ENCODE measurements at places on chromosomes 3 and 15.

- DNase-seq = peak; percentile 78
Observed at GRCh38 chr15:50137330-50137761, 18.3 kb upstream of the ATP8B4 start.

DNA sequence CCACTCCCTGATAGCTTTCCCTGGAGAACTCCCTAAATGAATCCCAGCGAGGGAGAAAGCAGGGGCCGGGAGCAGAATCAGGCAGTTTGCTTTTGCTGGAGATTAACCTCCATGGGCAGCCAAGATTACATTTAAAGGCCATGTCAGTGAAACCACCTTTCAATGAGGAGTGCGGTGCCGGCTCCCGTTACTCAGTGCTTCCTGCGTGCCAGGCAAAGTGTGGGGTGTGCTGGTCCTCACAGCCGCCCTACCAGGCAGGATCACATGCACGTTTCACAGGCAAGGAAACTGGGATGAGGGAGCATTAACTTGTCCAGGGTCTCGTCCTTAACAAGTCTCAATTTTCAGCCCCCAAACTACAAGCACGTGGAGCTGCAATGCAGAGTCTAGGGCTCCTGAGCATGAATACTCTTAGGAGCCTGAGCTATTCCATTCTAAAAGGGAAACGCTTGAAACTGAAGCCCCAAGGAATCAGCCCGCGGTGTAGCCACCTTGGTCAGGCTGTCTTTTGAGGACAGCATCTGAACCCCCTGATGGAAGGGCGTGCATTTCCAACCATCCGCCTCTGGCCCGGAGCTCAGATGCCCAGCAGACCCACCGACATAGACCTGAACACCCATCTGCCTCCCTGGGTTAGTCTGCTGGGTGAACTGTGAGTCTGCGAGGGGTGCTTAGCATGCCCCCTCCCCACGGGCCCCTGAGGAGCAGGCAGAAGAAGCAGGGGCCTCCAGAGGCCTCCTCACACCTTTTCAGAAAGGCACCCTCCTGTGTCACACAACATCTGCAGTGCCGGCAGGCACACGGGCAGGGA lies 5.6 kb downstream of the IGDCC3 start:
- DNase-seq = no peak

DNA sequence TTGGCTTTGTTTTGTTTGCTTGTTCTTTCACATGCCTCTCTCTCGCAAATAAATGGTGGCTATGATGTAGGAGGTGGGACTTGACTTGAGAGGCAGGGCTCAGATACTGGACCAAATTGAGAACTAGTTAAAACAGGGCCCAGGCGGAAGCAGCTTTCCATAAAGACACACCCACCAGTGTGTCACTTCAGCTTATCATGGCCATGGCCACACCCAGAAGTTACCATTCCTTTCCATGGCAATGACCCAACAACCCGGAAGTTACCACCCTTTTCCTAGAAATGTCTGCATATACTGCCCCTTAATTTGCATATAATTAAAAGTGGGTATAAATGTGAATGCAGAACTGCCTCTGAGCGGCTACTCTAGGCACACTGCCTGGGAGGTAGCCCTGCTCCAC lies 62.6 kb upstream of the CNTN4 start:
- no peak for DNase-seq

GRCh38 chr15:83398626-83399025 lies 48.5 kb upstream of the SH3GL3 start:
- DNase-seq = no peak

GRCh38 chr3:23987356-23987755 lies 42.3 kb downstream of the NR1D2 start:
- DNase-seq = no peak

GRCh38 chr3:150106740-150107428 lies 136.2 kb upstream of the PFN2 start:
- DNase-seq = no peak

- no peak for DNase-seq
Observed at GRCh38 chr15:39056357-39056756, 491.7 kb upstream of the RASGRP1 start.

- DNase-seq = peak; percentile 36
Observed at GRCh38 chr3:47079432-47079831, 84.5 kb downstream of the SETD2 start.

DNA sequence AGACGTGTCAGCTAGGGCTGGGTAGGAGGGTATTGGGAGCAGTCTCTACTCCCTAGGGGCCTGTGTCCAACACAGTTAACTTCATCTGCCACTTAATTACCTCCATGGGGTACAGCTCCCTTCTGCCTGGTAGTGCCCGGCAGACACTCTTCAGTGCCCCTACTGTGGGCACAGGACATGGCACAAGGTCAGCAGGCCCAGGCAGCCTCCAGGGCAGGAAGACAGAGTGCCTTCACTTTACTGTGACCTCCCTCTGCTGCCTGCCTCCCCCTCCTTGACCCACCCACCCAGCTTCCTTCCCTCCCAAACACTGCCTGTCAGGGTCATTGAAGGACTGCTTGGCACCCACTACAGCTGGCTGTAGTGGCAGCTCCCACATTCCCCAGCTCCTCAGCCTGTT lies 6.5 kb upstream of the GRM2 start:
- no peak for DNase-seq

DNA sequence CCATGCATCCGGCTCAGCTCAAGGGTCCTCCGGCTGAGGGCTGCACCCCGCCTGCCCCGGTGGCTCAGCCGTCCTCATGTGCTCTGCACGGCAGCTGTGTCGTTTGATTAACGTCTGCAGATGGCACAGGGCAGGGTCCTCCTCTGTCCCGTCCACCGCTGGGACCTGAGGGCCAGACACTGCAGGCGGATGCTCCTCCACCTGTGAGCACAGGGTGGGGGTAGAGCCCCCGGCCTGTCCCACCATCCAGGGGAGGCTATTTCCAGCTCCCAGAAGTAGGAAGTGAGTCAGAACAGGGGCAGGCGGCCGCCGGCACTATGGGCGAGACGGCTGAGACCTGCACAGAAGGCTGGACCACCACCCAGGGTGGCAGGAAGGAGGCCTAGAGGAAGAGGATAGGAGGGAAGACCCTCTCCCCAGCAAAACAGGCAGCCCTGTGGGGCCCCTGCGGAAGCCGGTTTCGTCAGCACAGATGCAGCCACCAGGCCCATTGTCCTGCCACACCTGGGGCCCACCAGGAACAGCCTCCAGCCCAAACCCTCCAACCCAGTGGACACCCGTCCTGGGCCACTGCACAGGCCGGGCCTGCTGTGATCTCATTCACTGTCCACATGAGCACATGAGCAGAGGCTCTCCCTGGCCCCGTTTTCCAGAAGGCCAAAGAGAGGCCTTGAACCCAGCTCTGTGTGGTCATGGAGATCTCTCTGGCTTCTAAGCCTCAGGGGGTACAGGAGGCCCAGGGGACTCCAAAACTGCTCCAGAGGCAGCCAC lies 12.6 kb upstream of the PLXND1 start:
- no peak for DNase-seq

GRCh38 chr3:14565868-14566588 lies 25.9 kb upstream of the GRIP2 start:
- DNase-seq = peak; percentile 6

DNA sequence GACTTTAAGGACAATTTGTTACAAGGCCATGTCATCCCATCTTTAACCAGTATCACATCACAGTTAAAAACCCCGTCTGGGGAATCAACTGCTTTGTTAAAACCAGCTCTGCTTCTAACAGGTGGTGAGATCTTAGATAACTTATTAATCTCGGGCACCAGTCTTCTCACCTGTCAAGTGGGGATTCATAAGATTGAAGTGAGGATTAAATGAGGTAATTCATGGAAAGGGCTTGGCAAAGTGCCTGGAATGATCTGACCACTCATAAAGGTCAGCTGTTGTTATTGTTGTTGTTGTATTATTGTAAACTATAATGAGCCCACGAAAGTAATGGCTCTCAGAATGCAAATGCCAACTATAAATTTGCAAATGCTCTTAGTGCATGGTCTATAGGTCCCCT lies 30.1 kb upstream of the SLC24A5 start:
- no peak for DNase-seq

- DNase-seq = no peak
Observed at GRCh38 chr3:127607675-127608361, 9.6 kb downstream of the MCM2 start.

- no peak for DNase-seq
Observed at GRCh38 chr3:180311242-180311641, 274.5 kb upstream of the PEX5L start.

GRCh38 chr15:29093696-29094343 lies 175.8 kb downstream of the NSMCE3 start:
- DNase-seq = no peak

- no peak for DNase-seq
Observed at GRCh38 chr3:120852412-120852811, 55.6 kb upstream of the STXBP5L start.

DNA sequence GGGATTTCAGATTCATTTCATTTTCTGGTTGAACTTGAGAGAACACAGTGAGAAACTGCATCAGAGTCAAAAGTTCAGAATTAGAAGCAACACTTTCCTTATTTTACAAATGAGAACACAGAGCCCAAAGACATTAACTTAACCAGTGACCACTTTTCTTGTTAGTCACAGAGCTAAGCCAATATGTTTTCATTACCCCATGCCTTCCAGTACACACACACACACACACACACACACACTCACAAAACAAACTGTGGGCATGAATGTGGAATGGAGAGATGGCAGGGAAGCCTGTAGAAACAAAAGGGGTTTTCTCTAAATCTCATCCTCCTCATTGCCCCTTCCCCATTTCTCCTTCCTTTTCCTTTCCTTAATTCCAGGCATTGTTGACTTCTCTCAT lies 267.4 kb upstream of the GADL1 start:
- no peak for DNase-seq

DNA sequence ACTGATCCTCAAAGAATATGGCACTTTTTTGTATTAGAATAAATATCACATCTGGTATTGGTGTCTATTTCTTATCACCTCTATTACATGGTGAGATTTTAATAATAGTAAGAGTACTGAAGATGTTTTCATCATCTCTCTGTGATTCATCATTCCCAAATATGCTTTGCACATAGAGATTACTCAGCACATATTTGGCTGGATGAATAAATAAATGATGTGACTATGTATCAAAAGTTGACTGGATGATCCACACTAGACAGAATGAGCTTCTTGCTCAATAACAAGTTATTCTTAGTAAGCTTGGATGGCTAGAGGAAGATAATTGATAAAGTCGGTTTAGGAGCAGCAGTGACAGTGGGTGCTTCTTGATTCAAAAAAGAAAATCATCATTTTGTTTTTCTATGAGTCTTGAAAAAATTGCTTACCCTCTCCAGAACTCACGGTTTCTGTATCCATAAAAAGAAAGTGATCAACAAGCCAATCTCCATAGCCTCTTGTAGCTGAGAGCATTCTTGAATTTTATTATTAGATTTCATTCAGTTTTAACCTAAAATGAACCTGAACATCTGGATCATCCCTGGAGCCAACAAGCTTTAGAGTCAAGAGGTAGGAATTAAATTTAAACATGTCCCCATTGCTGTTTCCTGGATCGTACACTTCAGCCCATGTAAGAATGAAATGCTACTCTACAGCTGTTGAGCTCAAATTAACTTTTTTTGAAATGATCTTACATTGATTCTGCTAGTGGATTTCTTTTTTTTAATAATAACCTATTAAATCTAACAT lies 104.8 kb upstream of the OSTN start:
- no peak for DNase-seq

DNA sequence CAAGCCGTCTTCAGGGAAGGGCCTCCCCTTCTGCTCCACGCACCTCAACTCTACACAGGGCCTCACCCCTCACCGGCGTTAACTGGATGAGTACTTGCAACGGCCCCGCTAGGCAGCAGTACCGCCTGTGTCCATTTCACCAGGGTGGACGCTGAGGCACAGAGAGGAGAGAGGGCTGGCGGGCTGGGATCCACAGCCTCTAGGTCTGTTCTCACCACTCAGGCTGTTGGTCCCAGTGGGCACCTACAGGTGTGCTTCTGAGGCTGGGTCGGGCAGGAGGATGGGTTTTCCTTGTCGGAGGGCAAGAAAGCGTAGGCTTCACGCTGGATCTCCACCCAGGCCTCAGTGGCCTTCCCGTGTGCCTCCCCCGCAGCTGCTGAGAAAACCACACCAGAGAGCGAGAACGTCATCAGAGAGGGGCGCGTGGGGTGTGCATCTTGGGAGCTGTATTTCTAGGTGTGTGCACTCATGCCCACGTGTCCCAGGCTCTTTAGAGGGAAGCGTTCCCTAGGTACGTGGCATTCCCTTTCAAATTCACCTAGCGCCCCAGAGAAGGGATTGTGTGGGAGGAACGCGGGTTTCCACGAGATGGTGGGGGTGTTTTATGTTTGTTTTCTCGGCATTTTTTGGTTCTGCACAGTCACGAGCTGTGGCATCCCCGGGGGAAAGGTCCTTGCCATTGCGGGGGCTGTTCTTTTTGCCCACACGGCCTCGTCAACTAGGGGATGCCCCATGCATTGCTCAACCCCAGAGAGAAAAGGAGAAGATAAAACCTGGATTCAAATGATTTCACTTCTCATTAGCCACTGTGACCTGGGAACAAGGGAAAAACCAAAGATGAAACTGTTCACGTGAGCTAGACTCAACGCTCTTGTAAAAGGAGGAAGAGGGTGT lies 67.7 kb downstream of the MGLL start:
- no peak for DNase-seq

GRCh38 chr15:81001152-81002008 lies 657 bp downstream of the TLNRD1 start:
- peak; percentile 43 for DNase-seq

- DNase-seq = peak; percentile 1
Observed at GRCh38 chr3:61387817-61388216, 136.6 kb upstream of the FHIT start.

- DNase-seq = peak; percentile 6
Observed at GRCh38 chr15:33016405-33017024, 178.0 kb downstream of the FMN1 start.

DNA sequence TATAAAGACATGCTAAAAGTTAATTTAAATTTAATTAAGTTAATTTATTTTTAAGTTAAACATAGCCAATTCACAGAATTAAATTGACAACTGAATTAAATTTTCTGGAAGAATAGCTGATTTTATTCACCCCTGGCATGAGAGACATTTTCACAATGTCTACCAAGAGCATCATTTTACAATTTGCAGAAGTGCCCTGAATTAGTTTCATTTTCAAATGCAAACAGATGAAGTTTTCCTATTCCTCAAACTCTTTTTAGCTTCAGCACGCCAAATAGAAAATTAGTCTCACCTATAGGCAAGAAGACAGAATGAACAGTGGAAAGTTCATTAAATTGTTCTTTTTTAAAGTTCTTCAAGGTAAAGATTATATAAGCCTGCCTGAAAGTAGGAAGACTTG lies 259.3 kb downstream of the ZBBX start:
- no peak for DNase-seq

DNA sequence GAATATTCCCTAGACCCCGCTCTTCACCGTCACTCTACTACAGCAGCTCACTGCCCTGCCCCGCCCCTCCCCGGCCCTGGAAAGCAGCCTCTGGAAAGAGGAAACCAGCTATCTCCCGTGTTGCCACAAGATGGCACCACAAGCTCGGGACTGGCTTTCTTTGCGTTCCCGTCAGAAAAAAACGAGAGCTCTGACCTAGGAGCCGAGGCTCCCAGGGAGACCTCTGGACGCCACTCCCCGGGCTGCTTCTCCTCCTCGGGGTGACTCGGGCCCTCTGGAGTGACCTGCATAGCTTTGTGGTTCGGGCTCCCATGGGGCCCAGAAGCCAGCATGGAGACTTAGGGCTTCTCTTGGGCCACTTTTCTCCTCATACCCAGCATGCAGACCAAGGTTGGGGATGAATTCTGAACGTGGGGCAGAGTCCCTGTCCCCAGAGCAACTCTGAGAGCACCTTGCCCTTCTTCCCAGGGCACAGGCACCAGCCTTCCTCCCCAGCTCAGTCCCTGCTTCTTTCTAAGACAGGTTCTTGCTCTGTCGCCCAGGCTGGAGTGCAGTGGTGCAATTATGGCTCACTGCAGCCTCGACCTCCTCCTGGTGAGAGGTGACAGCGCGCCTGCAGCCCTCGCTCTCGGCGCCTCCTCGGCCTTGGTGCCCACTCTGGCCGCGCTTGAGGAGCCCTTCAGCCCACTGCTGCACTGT lies 19.0 kb downstream of the STOML1 start:
- DNase-seq = peak; percentile 85
